ENCODE measurements at places on chromosomes 1 and 21. TPM values are rescaled to one million over a fixed set of nuclear protein-coding genes. Genes with fewer than 3 reads are reported as not detected.

DEPDC1 gene
- total RNA-seq, result 0.21 TPM

ADAMTS1 gene
- 145 TPM for total RNA-seq

CRYAA gene
- not detected for total RNA-seq

BCAN gene
- total RNA-seq, result 1.1 TPM

RBBP4 gene
- 213 TPM for total RNA-seq

GRCh38 chr1:229430761-229431283 is 3.1 kb downstream of the ACTA1 start:
- DNase-seq, result no peak

DNA sequence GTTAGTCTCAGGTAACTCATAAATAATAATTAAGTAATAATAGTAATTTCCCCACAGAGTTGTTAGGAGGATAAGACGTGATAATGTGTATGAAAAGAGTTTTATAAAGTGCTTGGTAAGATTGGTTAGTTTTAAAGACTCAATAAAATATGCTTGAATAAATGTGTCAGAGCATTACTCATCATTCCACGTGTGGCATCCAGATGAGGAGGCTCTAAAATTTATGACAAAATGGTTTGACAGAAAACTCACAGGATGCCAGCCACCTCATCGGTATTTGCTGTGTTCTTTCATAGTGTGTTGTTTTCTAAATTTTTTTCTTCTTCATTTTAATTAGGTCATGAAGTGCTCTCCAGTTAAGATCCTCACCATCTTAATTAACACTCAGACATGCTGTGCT is 19.1 kb upstream of the SPAG17 start:
- no peak for DNase-seq

DNA sequence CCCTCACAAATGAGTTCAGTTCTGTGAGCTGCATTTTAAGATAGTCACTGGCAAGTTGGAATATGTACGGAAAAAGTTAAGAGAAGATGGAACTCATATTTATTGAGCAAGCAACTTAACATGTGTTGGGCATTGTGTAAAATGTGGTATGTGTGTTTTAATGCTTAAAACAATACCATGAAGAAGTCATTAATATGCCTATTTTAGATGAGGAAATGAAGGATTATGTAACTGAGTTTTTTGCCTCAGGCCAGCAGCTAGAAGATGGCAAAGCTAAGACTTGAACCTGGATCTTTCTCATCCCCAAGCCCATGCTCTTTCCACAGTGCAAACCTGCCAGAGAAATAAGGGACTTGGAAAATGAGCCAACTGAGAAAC is 48.9 kb downstream of the SPATA46 start:
- DNase-seq, result no peak

- DNase-seq, result no peak
Measured at GRCh38 chr1:99645699-99646531, at the start of gene PALMD. Gene PALMD (plus strand): TSS chr1:99646113. CDS start chr1:99646318, 205 bp downstream.

DNA sequence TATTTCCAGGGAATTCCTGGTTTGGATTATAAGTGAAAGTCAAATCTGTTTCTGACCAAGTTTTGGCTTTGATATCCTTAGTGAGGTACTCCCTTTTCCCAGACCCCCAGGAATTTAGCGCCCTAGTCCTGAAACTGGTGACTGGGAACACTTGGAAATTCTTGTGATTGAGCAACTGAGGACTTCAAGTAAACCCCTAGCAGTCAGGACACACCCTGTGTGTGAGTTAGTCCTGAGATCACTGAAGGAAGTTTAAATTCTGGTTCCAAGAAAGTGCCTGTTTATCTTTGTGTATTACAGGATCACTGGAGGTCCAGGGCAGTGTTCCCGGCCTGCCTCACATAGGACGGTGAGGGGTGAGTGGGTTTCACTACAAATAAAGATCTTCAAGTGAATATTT is 95.1 kb upstream of the F3 start:
- no peak for DNase-seq

Data from ureter (tissue), 1 donor.